IgD-negative memory B cell (primary cell): ENCODE measurements at places on chromosomes 11 and 22. TPM values are rescaled to one million over a fixed set of nuclear protein-coding genes. Genes with fewer than 3 reads are reported as not detected.

The OR4C16 gene
- not detected for polyA plus RNA-seq

The RBM14 gene
- 80.5 TPM for polyA plus RNA-seq

The ARHGEF17 gene
- not detected for polyA plus RNA-seq

The RFPL3 gene
- not detected for polyA plus RNA-seq

The YAP1 gene
- polyA plus RNA-seq, result not detected

The PGA5 gene
- not detected for polyA plus RNA-seq

The IGSF9B gene
- polyA plus RNA-seq, result not detected

The TTC38 gene
- polyA plus RNA-seq, result 7.8 TPM

The C22orf42 gene
- polyA plus RNA-seq, result not detected

The PKNOX2 gene
- not detected for polyA plus RNA-seq

The WNT7B gene
- not detected for polyA plus RNA-seq

The OR51F2 gene
- polyA plus RNA-seq, result not detected

The SLC37A2 gene
- polyA plus RNA-seq, result 11.2 TPM

The CEND1 gene
- 0.99 TPM for polyA plus RNA-seq

The PIM3 gene
- 47.1 TPM for polyA plus RNA-seq

The SAA4 gene
- polyA plus RNA-seq, result not detected

The FAT3 gene
- not detected for polyA plus RNA-seq

The ZNF214 gene
- not detected for polyA plus RNA-seq

The ARVCF gene
- 0.16 TPM for polyA plus RNA-seq

The SOX10 gene
- polyA plus RNA-seq, result not detected

The TSSC4 gene
- 86.8 TPM for polyA plus RNA-seq

The GUCY1A2 gene
- polyA plus RNA-seq, result not detected

The OR8D4 gene
- polyA plus RNA-seq, result not detected

The MORC2 gene
- polyA plus RNA-seq, result 5.9 TPM

The PTPN5 gene
- not detected for polyA plus RNA-seq

The C2CD2L gene
- polyA plus RNA-seq, result 5.6 TPM
